ENCODE measurements at places on chromosomes 16 and 17. TPM values are rescaled to one million over a fixed set of nuclear protein-coding genes. Genes with fewer than 3 reads are reported as not detected.

DNA sequence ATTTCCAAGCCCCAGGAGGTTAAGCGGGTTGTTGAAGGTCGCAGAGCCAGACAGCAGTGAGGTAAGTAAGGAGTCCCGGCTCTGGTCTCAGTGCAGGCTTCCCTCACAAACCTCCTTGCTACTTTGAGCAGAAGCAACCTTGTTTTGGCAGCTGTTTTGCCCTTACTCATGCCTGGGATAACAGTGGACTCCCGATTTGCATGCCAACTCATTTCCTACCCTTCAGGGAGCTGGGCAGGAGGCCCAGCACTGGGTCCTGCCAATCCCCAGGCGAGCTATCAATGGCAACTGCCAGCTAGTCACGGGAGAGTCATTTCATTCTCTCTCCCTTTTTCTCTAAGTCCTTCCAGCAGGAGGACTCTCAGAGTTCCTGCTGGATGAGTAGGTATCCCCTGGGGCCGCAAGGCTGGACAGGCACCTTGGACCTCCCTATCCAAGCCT lies 72.0 kb upstream of the KSR1 start:
- peak; percentile 99 for DNase-seq

DNA sequence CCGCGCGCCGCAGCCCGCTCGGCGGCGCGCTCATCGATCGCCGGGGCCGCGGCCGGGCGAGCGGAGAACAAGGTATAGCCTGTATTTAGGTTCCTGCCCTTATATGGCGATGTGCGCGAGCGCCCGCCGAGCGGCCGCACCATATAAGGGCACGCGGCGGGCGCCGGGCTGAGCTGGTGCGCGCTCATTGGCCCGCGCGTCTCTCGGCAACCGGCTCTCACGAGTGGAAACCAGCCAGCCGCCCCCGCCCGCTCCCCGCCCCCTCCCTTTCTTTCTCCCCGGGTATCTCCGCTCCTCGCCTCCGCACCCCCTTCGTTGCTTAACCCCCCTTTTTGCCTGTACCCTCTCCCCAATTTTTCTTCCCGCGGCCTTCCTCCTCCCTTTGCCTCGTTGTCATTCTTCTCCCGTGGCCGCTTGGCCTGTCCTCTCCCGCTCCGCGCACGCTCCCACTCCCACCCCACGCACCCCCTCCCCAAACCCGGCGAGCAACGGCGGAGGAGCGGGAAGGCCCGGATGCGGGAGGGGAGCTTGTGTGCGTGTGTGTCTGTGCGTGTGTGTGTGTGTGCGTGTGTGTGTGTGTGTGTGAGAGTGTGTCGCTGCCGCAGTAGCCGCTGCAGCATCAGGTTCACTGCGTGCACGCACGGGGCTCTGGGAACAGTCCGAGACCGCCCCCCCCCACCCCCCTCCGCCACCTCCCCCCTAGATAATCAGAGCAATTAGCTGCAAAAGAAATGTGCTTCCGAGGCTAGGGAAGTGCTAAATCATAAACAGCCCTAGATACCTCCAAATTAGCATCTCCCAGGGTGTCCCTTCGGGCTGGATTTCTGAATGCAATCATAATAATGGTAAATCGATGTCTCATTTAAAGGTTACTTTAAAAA lies 13.5 kb upstream of the CBX8 start:
- DNase-seq = peak; percentile 78

- no peak for DNase-seq
Measured at GRCh38 chr16:15493466-15494180, 59.2 kb downstream of the BMERB1 start.

- no peak for DNase-seq
Measured at GRCh38 chr16:85645021-85645589, 32.0 kb downstream of the GSE1 start.

- DNase-seq = no peak
Measured at GRCh38 chr16:27779641-27780164, 229.8 kb downstream of the KATNIP start.

DNA sequence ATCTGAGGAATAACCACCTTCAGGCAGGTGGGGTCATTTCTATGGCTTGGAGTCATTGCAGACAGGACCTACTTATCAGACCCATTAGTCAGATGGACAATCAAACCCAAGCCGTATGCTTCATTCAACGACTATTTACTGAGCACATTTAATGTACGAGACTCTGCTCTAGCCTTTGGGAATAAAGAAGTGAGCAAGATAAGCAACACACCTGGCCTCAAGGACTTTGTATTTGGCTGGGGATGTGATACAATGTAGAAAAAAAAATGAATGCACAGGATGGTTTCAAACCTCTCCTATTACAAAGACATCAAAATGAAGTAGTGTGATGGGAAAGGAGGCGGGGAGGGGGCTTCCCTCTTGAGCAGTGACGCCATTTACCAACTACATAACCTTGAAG lies 311.7 kb downstream of the PMP22 start:
- no peak for DNase-seq

DNA sequence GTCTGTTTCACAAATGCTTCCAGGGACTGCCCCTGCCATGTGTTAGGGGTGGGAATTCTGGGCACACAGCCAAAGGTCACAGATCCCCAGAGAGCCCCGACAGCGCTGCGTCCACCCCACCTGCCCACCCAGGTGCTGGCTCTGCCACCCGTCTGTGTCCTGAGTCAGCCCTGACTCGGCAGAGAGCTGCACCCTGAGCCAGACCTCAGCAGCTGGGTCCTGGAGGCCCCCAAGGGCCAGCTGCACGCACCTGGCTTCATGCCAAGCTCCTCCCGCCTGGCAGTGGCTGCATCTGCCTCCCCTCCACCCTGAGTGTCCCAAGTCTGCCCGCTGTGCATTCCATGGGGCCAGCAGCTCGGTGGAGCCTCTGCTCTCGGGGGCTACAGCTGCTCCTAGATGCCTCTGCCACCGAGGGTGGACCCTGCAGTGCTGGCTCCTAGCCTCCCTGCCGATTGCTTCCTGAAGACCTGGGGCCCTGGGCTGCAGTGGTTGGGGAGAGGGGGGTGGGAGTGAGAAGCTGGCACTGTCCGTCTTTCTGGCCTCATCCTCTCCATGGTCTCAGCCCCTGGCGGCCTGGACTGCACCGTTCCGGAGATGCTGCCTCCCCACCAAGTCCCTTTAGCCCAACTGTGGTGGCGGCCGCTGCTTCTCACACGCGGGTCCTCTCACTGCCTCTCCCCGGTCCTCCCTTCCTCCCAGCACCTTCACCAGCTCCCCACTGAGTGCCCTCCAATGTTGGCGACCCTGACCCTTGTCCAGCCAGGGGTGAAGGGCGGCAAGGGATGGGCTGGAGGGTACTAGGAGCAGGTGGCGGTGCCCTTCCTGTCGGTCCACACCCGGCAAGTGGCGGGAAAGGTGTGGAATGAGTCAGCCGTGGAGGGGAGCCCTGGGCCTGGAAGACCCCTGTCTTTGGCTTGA lies 3.0 kb downstream of the SECTM1 start:
- peak; percentile 62 for DNase-seq

DNA sequence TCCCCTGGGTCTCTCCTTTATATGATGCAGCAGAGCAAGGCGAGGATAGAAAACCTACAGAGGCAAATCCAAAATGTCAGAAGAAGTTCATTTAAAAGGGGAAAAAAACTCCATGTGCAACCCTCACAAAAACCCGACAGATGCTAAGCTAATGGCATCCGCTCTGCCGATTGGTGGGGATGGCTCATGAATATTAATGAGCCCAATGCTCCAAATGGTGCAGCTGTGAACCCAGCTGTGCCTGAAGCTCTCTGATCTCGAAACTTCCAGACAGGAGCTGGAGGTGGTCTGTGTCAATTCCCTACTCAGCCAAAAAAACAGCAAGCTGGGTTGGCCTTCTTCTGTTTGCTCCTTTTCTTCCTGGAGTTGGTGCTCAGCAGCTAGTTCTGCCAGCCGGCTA lies 15.5 kb downstream of the SNX11 start:
- DNase-seq = no peak

DNA sequence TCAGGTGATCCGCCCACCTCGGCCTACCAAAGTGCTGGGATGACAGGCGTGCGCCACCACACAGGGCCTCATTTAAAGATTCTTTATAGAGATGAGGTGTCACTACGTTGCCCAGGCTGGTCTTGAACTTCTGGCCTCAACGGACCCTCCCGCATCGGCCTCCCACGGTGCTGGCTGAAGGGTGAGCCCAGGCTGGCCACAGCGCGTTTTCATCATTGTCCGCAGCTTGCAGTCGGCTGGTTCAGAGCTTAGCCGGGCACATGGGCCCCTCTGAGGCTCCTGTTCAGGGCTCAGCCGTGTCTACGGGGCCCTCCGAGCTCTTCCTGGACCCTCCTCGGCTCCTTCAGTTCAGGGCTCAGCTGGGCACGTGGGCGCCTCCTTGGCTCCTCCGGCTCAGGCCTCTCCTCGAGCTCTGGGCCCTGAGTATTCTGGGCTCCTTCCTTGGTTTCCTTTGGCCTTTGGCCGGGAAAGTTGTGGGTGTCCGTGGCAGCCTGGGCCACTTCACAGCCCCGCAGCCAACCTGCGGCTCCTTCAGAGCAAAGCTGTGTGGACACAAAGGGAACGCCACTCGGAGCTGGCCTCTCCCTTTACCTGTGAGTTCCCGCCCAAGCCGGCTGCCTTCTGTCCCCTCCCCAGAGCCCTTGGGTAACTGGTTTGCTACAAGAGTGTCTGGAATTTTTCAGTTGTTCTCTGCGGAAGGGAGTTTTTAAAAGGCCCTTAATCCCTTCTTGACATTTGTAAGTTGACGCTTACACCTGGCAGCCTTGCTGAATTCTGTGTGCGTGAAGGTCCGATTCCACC lies 1.2 kb upstream of the MSLN start:
- DNase-seq = no peak

DNA sequence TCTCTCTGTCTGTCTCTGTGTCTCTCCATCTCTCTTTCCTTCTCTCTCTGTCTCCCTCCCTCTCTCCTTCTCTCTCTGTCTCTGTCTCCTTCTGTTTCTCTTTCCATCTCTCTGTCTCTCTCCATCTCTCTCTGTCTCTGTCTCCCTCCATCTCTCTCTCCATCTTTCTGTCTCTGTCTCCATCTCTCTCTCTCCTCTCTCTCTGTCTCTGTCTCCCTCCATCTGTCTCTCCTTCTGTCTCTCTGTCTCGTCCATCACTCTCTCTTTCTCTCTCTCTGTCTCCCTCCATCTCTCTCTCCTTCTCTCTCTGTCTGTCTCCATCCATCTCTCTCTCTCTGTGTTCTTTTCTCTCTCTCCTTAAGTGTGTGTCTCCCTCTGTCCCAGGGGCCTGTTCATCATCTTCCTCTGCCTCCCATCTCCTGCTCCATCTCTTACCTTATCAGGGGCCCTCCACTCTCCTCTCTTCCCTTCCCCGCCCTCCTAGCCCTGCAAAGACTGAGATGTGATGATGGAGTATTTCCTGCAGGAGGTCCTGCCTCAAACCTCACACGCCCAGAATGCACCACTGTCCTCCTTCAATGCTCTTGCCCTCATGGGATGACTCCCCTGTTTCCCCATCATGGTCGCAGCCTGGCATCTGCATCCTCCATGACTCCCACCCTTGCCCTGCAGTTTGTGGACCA lies 193.3 kb downstream of the GSG1L start:
- DNase-seq = no peak

DNA sequence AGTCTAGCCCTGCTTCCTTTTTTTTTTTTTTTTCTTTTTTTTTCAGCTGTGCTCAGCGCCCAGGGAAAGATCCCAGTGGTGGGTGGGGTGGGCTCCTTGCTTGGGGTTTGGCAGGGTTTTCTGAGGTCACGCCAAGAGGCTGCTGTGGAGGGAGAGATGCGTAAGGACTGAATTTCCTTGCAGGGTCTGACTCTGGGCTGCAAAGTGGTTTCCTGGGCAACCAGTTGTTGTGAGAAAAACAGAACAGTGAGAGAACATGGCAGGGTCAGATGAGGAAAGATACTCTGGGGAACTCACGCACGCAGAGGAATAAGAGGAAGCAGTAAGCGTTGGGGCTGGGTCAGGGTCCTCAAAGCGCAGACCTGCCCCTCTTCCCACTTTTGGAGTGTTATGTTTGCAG lies 119.5 kb downstream of the IRF8 start:
- DNase-seq = no peak

DNA sequence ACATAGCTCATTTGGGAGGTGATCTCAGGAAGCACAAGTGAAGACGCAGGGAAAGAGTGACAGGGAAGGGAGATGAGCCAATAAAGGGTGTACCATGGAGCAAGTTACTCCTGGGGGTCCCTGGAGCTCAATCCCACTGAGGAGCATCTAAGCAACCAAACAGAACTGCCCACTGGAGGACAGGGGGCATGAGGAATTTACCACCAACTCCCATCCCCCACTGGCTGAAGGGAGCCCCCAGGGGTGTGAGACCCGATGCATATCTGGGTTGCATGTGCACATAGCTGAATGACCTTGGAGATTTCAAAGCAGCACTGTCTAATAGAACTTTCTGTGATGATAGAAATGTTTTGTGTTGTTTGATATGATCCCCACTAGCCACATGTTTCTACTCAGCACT lies 29.6 kb downstream of the C16orf82 start:
- DNase-seq = no peak

GRCh38 chr16:65309354-65309753 lies 187.5 kb upstream of the CDH11 start:
- DNase-seq = no peak

DNA sequence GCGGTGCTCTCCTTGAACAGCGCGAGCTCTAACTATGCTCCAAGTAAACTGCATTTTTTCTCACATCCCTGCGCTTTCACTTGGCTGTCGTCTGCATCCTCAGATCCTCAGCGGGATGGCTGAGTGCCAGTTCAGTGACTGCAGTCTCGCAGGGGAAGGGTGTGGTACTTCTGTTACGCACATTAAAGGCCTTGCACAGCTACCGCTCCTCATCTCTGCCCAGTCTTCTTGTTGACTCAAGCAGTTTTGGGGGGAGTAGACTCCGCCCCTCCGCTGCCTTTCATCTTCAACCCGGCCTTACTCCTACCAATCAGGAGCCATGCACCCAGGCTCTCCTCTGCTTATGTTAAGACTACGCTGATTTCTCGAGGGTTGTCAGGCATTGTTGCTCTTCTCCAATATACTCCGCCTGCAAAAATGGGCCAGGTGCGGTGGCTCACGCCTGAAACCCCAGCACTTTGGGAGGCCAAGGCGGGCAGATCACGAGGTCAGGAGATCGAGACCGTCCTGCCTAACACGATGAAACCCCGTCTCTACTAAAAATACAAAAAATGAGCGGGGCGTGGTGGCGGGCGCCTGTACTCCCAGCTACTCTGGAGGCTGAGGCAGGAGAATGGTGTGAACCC lies 10.0 kb downstream of the ATP5PD start:
- no peak for DNase-seq

GRCh38 chr17:28700830-28701492 lies 10.7 kb downstream of the PROCA1 start:
- no peak for DNase-seq

DNA sequence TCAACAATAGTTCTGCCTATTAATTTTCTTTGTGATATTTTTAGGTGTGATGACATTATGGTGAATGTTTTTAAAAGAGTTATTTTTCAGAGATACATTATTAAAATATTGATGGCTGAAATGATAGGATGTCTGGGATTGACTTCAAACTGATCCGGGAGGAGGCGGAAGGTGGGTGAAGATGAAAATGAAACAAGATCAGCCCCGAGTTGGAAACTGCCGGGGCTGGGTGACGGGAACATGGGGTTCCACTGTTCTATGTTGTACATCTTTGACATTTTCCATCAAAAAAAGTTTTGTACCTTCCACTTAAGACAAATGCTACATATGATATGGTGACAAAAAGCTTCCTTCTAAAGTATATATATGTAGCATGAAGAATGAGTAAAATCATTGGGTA lies 336.9 kb downstream of the XYLT1 start:
- no peak for DNase-seq

- DNase-seq = no peak
Measured at GRCh38 chr16:82880346-82880745, 253.6 kb downstream of the CDH13 start.

GRCh38 chr16:63735456-63735855 lies 1386.4 kb downstream of the CDH11 start:
- no peak for DNase-seq

Gene FGF11
- 0.23 TPM for total RNA-seq

Gene CYBA
- not detected for total RNA-seq

Gene NETO2
- 101 TPM for total RNA-seq

Gene CCL14
- not detected for total RNA-seq

Measured in HT1080 (cell line).